Muscle of back (tissue), 13 donors: ENCODE measurements at places on chromosomes 4 and X.

- DNase-seq: peak; percentile 53
Observed at GRCh38 chr4:36053930-36054329, 190.4 kb downstream of the ARAP2 start.

GRCh38 chrX:155923200-155923599 lies 42.1 kb downstream of the VAMP7 start:
- no peak for DNase-seq

GRCh38 chrX:41621222-41621723 lies 67.5 kb upstream of the GPR34 start:
- DNase-seq: no peak

GRCh38 chrX:39227371-39227770 lies 426.1 kb downstream of the MID1IP1 start:
- DNase-seq: peak; percentile 61

DNA sequence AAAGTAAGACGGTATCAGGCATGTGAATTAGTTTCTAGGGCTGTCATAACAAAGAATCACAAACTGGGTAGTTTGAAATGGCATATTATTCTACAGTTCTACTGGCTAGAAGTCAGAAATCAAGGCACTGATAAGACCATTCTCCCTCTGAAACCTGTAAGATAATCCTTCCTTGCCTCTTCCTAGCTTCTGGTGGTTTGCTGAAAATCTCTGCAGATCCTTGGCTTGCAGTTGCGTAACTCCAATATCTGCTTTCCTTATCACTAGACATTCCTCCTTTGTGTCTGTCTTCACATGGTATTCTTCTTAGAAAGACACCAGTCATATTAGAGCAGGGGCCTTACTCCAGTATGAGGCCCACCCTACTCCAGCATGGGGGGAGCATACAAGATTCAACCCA lies 19.6 kb upstream of the LCORL start:
- DNase-seq: no peak

- no peak for DNase-seq
Observed at GRCh38 chrX:141638550-141638949, 49.0 kb downstream of the SPANXA2 start.

GRCh38 chr4:41429280-41429669 lies 108.7 kb upstream of the LIMCH1 start:
- DNase-seq: no peak

GRCh38 chr4:150582873-150583286 lies 929 bp downstream of the MAB21L2 start:
- peak; percentile 80 for DNase-seq

GRCh38 chrX:63920875-63921274 lies 135.9 kb upstream of the ARHGEF9 start:
- DNase-seq: no peak

DNA sequence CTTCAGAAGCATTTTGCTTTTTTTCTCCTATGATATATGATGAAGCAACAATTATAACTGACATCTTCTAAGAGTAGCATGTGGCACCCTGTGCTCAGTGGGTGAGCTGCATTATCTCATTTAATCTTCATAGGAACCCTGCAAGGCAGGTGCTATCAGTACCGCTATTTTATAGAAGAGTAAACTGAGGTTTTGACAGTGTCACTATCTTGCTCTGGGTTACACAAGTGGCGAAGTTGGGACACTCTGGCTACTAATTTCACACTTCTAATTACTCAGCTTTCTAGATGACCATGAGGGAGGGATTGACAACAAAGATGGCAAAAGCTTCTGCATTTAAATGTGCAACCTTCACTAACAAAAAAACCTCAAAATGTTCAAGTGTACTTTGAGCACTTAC lies 76.9 kb upstream of the CAMK2D start:
- no peak for DNase-seq

GRCh38 chr4:100372432-100372831 lies 145.4 kb downstream of the EMCN start:
- DNase-seq: no peak

GRCh38 chrX:109036624-109037023 lies 300.3 kb upstream of the IRS4 start:
- DNase-seq: no peak

DNA sequence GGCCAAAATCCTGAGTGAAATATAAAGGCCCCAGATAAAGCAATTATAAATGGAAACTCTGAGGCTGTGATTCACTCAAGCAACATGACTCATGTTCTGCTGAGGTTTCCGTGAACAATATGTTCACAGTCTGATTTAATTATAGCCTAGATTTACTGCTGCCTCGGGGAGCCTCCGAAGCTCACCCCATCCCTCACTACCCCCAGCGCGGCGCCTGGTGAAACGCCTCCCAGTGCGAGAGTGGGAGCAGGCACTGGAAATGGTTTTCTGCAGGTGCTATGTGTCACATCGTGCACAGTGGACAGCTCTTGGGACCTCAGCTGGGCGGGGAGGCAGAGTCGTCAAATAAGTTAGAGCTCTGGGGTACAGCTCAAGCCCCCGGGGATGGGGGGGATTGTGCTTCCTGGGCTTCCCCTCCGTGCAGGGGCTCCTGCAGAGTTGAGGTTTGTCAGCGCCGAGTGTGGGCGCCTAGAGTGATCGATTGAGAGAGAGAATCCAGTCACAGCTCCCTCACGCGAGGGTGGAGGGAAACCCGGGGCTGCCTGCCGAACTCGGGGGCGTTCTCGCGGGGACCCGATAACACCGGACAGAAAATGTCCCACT lies 110.6 kb downstream of the PHKA2 start:
- peak; percentile 58 for DNase-seq

DNA sequence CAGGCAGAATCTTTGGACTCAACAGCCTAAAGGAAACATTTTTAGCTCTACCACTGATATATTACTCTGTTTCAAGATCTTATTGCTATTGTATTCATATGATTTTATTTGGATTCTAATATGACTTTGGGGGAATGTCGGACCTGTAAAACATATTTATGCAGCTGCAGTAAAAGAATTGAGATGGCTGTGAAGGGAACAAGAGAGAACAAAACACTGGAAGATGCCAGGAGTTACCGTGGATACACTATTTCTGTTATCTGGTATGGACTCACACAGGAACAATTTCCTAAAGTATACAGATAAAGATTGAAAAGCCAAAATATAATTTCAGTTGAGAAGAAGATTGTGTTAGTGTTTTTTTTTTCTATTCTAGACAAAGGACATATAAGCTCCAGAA lies 113.0 kb upstream of the DCLK2 start:
- DNase-seq: peak; percentile 73

GRCh38 chr4:113758372-113758771 lies 3.2 kb downstream of the CAMK2D start:
- peak; percentile 77 for DNase-seq

DNA sequence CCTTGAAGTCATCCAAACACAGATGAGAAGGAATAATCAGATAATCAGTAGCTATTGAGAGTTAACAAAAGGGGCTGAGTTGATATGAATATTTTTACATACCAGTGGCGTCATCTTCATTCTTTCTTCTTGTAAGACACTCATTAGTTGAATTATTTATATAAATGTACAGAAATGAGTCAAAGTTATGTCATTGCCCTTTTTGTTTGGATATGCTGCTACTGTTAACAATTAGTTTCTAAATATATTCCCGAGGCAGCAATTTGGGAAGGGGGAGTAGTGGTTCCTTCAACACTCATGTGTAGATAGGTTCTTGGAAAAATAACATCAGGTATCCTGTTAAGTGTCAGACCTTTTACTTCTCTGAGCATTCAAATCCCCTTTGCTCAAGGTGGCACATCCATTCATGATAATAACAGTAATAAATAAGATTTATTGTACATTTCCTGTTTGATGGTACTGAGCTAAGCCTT lies 436.6 kb downstream of the SPRY1 start:
- no peak for DNase-seq

- no peak for DNase-seq
Observed at GRCh38 chrX:112636288-112636687, 43.5 kb downstream of the LHFPL1 start.

DNA sequence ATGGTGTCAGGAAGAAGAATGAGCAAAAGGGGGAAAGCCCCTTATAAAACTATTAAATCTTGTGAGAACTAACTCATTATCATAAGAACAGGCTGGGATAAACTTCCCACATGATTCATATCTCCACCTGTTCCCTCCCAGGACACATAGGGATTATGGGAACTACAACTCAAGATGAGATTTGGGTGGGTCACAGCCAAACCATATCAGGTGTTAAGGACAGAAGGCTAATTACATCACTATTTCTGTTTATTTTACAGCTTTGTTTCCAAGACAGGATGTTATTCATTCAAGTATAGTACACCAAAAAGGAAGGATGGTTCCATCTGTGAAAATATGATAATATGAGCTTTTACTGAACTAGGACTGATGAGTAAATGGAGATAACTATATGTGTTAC lies 63.7 kb upstream of the ARSJ start:
- DNase-seq: no peak

GRCh38 chr4:4750187-4750586 lies 109.3 kb upstream of the MSX1 start:
- no peak for DNase-seq

GRCh38 chr4:87838205-87838604 lies 5.4 kb downstream of the MEPE start:
- DNase-seq: no peak
